ENCODE measurements at places on chromosomes 5 and 9.
A peak's percentile ranks its signal among the peaks of the same experiment; 100 is the strongest.

DNA sequence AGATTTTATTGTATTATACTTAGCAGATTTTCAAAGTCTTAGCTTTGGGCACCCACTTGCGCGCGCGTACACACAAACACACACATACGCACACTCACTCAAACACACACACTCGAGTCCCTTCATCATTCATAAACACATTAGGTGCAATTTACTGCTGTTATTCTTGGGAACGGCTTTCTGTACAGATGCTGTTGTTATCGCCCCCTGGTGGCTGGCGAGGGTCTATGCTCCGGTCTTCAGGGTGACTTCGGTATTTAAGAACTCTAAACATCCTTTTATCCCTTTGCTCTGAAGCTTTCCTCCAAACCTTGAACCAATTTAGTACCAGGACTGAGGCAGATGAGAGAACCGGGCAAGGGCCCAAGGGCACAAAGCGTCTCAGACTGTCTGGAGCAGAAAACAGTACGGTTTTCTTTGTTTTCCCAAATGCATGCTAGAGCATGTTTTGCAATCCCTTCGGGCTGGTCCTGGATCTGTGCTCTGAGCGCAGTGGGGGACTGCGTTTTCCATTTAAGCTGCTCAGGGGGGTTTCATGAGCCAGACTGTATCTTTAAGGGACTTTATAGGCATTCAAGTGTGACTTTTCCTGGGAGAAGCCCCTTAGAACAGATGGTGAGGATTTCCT is 1.7 kb upstream of the SLIT3 start:
- peak; percentile 35 for DNase-seq

DNA sequence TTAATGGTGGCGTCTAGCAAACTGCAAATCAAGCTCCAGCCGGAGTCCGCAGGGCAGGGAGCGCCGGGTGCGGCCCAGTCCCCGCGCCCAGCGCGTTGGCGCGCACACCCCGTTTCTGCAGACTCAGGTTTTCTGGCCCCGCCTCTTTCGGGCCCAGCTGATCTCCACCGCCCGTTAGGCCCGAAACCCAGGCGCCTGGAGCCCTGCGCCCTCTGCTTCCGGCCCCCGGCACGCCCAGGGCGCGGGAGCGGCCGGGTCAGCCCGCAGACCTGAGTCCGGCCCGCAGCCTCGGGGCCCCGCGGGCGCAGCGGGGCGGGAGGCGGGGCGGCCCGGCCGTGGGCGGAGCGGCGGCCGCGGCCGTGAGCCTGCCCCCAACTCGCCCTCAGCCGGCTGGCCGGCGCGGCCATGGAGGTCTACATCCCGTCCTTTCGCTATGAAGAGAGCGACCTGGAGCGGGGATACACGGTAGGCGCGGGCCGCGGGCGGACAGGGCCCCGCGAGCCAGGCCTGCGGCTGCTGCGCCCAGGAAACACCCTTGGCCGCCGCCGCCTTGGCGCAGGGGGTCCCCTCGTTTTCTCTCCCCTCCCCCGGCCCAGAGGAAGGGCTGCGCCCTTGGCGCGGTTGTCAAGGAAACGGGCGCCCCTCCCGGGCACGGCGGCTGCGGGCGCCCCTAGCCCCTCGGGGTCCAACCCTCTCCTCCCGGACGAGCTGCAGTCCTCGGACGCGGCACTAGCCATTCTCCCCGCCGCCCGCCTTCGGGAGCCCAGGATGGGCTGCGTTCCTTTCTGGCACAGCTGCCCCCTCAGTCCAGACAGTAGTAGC is at the start of gene SNX24:
Gene SNX24, plus strand, starts transcription at position 385 of the 822 bp plus-strand sequence. Its CDS starts 21 bp downstream, at position 406.
- peak; percentile 48 for DNase-seq

DNA sequence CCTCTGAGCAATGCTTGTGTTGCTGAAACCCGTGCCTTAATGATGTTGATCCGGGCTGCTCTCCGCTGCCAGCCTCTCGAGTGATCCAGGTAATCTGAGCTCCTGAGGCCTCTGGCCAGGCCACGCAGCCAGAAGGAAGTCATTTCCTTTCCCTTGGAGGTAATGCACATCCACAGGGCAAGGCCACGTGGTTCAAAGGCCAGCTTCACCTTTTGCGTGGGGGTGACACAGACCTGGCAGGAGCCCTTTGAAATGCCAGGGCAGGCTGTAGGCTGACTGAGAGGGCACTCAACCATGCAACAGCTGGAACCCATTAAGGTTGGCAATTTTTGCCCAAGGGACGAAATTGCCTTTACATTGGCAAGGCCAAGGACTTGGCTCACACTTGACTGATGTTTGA is 80.4 kb downstream of the LIX1 start:
- peak; percentile 48 for DNase-seq

DNA sequence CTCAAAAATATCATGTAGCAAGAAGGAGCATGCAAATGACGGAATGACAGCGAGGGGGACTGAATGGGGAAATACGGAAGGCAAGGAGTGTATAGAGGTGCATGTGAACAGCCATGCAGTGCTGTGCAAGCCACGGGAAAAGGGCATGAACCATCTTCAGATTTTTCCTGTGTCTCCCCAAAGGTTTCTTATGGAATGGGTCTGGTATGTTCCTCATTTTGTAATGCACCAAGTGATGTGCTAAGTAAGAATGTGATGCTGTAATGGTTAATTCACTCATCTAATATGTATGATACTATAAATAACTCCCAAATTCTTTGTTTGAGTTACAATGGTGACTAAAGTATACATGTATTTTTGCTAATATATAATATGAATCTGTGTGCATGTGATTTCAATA is 99.0 kb upstream of the DAB2 start:
- DNase-seq = no peak

DNA sequence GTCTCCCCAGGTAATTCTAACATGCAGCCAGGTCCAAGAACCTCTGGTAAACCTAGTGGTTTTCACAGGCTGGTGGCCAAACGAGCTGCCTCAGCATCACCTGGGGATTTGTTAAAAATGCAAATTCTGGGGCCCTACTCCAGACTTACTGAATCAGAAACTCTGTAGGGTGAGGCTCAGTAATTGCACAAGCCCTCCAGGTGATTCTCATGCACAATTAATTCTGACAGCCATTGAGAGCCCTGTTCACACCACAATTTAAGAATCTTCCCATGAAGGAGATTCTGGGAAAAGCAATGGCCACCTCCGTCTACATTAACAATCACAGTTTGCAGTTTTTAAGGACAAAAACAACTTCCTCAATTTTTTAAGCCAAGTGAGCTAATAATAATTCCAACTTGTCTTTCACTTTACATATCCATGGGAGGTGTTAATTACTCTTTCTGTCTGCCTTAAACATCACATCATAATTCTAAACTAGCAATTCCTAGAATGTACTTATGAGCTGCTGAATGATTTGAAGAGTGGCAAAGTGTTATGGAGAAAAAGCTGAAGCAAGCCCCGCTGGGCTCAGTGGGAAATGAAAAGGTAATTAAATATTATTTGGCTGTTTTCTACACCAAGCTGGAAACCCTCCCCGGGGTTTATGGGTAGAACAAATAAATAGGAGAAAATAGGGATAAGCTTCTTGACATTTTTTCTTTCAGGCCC is 70.0 kb downstream of the GLDC start:
- DNase-seq = no peak

GRCh38 chr5:151154931-151155774 is 2.4 kb downstream of the ANXA6 start:
- DNase-seq = no peak

GRCh38 chr5:137283801-137284200 is 215.3 kb downstream of the SPOCK1 start:
- DNase-seq = no peak

DNA sequence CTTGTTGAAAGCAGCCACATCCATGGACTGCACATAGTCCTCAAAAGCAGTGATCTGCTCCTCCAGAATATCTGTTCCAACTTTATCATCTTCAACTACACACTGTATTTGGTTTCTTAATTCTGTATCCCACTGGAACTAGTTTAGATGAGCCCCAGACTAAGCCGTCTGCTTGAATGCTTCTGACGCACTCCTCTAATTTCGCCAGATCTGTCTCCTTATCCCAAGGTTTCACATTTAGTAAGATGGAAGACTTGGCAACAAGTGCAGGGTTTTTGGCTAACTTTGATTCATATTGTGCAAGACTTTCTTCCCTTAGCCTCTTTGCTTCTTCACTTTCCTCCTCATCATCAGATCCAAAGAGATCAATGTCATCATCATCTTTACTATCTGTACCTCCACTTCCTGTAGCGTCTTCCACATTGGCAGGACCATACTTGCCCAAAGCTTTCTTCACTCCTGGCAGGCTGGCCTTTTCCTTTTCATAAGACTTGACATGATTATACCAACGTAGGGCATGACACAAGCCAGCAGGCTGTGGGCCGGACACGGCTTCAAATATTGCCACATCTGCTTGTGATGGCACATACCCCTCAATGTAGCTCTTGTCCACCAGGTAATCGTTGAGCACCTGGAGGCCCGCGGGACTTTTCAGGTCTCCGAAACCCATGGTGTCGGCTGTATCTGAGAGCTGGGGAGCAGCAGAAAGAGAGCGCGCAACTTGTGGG is 56.2 kb upstream of the PIK3R1 start:
- no peak for DNase-seq
